ENCODE measurements at places on chromosomes 5 and 9.

GRCh38 chr5:102211165-102211564, 84.9 kb downstream of the SLCO4C1 start:
- DNase-seq = no peak

- DNase-seq = no peak
Observed at GRCh38 chr9:71506821-71507220, 261.5 kb downstream of the CEMIP2 start.

DNA sequence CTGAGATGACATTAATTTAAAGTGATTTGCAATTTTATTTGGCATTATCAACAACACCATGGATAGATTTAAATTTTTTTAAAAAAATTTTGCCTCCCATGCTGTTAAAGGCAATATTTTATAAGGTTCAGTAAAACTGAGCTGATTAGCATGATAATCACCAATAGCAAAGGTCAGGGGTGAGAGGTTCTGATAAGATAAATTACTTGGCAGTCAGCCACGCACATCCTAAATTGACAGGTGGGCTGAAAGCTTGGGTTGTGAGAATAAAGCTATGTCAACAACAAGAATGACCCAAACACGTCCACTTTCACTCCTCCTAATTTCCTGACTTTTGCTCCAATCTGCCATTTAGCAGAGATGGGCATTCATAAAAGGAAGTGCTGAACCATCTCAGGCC, 127.1 kb downstream of the LHFPL2 start:
- no peak for DNase-seq

DNA sequence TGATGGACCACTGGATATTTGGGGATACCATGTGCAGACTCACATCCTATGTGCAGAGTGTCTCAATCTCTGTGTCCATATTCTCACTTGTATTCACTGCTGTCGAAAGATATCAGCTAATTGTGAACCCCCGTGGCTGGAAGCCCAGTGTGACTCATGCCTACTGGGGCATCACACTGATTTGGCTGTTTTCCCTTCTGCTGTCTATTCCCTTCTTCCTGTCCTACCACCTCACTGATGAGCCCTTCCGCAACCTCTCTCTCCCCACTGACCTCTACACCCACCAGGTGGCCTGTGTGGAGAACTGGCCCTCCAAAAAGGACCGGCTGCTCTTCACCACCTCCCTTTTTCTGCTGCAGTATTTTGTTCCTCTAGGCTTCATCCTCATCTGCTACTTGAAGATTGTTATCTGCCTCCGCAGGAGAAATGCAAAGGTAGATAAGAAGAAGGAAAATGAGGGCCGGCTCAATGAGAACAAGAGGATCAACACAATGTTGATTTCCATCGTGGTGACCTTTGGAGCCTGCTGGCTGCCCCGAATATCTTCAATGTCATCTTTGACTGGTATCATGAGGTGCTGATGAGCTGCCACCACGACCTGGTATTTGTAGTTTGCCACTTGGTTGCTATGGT, 54.5 kb upstream of the HNRNPA0 start:
- DNase-seq = no peak

DNA sequence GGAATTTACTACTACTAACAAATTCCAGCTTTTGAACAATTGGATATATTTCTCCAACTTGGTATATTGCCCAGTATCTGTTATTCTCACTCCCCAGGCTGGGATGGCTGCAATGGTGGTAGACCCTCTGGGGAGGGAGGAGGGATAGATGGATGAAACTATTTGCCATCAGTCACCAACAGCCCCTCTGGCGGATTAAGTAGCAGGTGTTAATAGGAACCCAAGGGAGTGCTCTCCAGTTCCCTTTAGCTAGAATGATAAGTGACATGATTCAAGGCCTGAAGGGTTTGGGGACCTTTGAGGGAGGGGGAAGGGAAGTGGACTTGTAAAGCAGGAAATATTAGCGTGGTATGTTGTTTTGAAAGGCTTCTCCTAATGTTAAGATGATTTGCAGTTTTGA, 824.0 kb upstream of the ARRDC3 start:
- no peak for DNase-seq

DNA sequence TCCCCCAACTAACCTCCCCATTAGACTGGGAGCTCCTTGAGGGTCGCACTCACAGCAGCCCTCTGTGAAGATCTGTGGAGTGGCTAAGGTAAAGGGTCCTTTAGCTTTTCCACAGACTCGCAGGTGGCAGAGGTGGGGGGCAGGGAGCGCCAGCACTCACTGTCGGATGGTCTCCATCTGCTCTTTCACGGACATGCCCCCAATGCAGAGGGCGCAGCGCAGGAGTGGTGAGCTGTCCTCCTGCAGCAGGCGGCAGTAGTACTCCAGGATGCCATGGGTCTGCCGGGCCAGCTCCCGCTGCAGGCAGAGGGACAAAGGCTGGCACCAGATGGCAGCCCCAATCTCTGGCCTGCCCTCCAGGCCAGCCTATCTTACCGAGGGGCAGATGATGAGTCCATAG, 2.2 kb downstream of the DDX41 start:
- DNase-seq = no peak

DNA sequence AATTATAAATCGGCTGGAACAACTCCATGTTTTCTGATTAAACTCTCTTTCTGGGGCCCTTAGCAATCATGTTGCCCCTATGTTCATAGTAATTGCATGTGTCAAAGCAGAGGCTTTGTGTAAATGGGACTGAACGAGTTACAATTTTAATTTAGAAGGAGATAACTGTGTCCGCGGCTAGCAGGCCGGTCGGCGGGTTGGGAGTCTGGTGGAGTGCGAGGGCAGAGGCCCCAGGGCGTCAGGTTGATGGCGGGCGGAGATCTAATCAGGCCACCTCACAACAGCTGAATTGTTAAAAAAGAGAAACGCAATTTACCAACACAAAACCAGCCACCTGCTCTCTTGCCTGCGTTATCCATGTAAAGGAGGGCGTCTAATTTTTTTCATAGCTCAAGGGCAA, 134.9 kb upstream of the LPCAT1 start:
- no peak for DNase-seq

DNA sequence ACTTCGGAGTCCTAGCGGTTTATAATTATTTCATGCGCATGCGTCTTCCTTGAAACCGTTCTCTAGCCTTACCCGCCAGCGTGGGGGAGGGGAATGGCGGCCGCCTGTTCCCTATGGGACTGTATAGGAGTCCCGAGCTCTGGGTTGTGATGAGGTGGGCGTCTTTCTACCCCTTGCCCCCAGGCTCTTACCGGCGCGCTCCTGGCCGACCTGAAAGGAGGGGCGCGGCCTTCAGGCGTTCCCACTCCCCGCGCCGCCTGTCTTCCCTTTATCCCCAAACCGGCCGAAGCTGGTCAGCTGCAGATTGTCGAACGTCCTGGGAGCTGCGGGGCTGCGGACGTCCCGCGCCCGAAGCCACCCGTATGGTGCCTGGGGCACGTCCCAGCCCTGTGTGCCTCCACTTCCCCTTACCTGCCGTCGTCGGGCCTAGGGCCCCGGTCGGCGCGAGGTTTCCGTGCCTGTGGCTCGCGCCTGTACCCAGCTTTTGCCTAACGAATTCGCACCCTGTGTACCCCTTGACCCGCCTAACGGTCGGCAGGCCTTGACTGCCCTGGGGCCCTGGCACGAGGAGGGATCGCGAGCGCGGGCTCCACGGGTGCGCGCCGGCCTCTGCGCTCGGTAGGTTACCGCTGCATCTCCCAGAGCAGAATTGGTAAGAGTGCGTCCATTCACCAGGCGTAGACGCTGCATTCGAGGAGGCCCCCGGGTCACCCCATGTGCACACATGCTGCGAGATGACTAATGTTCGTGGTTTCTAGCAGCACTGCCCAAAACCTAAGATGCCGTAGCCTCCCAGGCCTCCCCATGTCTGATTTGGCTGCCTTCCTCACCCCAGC, 653 bp upstream of the HNRNPH1 start:
- DNase-seq = no peak

- no peak for DNase-seq
Observed at GRCh38 chr9:81848472-81848871, 79.8 kb upstream of the SPATA31D4 start.

DNA sequence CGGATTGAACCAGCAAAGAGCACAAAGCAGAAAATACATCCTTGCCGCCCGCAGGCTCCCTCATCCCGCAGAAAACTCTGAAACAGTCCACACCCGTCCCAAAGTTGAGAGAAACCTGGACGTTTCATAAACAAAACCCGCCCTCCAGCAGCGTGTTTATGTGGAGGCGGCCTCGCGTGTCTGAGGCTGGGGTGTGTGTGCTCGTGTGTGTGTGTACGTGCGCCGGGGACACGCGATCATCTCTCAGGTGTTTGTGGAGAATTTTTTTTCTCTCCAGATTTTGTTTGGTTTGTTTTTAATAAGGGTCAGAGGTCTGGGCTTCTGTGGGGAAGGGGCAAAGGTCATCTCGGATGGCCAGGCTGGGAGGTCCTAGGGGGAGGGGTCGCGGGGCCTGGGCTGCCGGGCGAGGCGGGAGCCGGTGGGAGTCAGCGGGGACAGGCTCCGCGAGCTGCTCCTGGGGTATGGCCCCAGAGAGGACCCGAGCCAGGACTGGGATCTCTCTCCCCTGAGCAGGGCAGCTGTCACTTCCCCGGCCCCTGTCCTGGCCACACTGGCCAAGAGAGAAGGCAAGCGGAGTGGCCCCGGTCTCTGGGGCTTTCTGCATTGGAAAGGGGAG, 206.4 kb downstream of the C9orf50 start:
- no peak for DNase-seq

DNA sequence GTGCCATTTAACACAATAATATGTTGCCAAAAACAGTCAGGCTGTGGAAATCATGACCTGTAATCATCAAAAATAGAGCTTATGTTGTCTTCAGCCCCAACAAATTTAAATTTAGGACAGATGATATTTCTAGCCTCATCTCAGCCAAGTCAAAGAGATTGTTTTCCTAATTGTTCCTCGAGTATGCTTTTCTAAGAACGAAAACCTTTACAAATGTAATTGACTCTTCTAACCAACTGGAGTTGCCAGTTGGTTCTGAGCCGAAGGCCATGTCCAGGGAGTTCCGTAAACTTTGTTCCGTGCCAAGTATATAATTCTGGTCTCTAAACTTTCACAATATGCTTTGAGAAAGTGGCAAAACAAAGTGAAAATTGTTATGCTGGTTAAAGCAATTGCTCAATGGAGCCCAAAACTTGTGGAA, 160.8 kb downstream of the CEMIP2 start:
- no peak for DNase-seq

DNA sequence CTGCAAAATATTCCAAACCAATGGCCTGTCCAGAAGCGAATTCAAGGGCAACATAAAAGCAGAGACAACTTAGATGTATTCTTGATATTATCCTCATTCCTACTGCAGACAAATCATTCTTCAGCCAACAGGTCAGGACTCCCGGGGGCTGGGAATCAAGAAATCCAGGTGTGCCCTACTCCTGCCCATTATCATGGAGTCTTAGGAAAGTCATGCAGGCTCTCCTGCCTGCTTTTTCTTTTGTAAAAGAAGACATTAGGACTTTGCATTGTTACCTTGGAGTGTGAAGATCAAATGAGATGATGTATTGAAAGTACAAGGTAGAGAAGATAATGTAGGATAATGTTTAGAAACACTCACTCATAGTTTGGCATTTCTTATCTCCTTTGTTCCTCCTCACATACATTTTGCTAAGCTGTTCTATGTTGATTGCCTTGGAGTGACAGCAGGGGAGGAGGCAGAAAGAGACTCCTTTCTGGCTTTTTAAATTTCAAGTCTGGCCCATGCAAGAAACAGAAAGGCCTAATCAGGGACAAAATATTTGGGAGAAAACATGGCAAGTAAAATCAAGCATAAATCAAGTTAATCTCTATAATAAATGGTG, 113.8 kb downstream of the SV2C start:
- no peak for DNase-seq

DNA sequence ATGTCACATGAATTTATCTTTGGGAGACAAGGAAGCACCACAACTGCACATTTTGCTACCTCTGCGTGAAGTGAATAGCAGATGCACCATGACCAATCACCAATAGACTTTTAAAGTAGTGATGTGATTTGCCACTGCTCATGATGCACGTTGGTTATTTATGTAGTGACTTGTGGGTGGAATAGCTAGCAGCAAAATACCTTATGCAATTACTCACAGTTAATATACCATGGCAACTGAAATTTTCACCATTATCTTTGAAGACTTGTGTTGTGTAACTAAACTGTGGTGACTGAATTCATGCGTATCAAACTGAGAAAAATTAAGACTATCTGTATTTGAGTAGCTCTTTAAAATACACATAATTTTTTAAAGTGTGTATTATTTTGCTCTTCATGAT, 46.2 kb upstream of the TUSC1 start:
- no peak for DNase-seq

- no peak for DNase-seq
Observed at GRCh38 chr9:4012441-4012840, 287.4 kb downstream of the GLIS3 start.

GRCh38 chr5:9188131-9188530, 357.7 kb downstream of the SEMA5A start:
- no peak for DNase-seq

DNA sequence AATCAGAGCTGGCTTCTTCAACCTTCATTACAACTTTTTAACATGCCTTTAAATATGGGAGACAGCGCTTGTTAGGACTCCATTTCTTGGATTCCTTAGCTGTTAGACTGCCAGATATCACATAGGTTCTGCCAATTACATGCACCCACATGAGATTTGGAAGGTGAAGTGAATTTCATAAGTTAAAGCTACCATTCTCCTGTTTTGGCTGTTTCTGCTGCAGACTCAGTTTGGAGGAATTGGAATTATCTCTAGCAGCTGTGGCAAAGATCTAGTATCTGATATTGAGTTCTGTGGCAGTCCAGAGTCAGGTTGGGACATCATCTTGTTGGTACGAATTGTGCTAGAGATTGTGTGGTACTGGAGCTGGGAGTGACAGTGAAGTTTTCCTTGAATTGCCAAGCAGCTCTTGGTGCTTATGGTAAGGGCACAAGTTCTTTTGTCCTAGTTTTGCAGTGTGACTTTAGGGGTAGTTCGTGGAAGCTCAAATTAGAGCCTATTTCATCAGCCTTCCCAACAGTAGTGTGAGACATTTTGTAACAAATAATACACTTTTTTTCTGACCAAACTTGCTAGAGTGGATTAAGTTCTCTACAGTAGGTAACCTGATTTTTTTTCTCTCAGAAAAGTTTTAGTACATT, 9.1 kb upstream of the PJA2 start:
- DNase-seq = no peak

DNA sequence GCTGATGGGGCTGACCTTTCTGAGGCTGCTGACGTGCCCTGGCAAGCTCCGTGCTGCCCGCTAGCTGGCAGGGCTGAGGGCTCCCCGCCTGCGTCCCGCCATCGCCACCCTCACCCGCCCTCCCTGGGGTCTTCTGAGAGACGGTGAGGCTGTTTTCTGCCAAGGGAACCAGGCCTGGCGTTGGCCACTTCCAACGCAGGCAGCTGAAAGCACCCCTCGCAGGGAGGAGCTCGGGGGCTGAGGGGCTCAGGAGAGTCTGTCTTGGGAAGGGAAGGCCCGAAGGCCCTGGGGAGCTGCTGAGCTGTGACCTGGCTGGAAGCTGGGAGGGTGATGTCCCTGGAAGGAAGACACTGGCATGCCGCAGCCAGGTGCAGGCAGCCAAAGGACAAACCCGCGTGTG, 9.8 kb upstream of the TMEM250 start:
- no peak for DNase-seq
